ENCODE measurements at places on chromosomes 7 and 10.

- no peak for DNase-seq
Measured at GRCh38 chr10:122669842-122670241, 29.8 kb downstream of the C10orf120 start.

GRCh38 chr7:135186841-135187253 is 16.3 kb upstream of the CYREN start:
- no peak for DNase-seq

DNA sequence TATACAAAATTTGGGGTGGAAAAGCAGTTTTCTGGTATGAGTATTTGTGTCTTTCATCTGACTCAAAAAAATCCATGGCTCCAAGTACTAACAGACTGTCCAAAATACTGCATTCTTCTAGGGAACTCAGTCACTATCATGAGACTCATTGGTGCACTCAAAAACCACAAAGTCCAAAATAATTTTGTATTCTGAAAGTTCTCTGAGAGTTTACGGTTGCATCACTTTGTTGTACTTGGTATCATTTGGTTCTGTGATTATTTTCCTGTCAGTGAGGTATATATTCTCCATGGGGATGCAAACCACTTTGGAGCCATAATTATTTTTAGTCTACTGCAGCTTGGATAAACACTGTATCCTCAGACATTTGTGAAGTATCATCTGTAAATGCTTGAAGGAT is 28.0 kb upstream of the CABCOCO1 start:
- DNase-seq: no peak

DNA sequence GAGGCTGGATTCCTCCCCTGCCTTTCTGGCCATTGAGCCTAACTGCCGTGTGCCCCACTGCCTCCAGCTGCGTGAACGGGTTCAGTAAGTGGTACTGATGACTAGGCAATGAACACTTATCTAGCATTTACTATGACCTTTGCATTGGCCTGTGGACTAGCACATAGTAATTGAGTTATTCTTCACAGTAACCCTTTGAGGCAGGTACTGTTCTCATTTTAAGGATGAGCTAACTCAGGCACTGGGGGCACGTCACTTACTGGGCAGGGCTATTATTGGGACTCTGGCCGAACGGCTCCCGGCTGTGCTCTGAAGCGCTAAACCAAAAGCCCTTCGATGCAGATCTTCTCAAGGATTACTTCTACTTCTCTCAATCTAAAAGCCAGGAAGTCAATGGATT is 38.3 kb downstream of the WIPF3 start:
- no peak for DNase-seq

GRCh38 chr7:80087771-80088170 is 46.9 kb upstream of the GNAI1 start:
- no peak for DNase-seq

DNA sequence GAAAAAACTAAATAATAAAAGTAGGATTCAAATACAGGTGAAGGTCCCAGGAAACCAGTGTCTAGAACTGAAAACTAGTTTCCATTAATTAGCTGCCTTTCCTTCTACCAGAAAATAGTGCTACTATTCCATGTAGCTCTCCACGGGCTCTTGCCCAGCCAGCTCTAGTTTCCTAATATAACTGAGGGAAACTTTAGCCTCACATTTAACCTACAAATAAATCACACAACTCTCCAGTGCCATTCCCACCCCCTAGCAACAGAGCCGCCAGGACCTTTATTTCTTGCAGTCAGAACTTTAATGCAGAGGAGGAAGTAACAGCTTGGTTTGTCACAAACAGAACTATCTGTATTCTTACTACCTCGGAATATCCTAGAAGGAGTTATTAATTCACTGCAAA is 10.3 kb downstream of the TOMM7 start:
- no peak for DNase-seq

DNA sequence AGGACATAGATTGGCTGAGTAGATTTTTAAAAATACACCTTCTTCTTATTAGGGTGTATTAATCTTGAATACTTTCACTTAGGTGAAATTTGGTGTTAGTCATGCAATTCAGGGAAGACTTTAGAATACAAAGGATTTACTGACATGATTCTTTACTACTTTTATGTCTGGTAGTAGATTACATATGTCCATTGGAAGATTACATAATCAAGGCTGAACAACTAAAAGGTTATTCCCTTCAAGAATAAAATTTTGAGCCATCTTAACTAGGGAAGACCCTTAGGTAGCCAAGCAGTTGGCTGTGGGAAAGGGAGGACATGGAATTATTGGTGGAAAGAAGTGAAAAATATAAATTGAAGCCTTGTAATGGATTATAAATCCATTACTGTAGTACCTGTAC is 165.0 kb downstream of the ITGB1 start:
- no peak for DNase-seq

- DNase-seq: no peak
Measured at GRCh38 chr7:37984750-37985390, 64.4 kb downstream of the EPDR1 start.

DNA sequence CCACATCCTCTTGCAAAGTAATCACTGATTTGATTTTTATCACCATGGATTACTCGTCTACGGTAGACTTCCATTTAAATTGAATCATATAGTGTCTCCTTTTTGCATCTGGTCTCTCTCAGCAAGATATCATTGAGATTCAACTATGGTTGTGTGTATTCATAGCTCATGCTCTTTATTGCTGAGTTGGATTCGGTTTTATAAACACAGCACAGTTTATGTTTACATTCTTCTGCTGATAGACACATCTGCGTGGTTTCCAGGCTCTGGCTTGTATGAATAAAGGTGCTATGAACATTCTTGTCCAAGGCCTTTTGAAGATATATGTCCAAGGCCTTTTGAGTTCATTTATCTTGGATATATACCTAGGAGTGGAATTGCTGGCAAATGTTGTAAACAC is 356.5 kb upstream of the CELF2 start:
- DNase-seq: no peak

GRCh38 chr7:95493247-95493646 is 7.5 kb downstream of the ASB4 start:
- DNase-seq: no peak

DNA sequence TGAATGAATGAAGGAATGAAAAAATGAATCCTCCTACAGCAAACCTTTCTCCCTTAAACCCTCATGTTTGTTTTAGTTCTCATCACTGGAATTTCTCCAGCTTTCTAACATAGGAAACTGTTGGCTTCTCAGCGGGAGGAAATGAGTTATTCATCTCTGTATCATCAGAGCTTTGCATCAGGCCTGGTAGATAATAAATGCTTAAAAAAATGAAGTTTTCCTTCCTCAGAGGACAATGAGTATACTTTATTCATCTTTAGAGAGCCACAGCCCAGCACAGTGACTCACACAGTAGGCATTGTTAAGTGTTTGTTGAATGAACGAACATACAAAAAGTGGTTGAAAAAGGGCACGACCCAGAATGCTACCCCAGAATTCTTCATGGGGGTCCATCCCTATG is 62.6 kb downstream of the COL13A1 start:
- no peak for DNase-seq

GRCh38 chr10:57815949-57816348 is 451.7 kb downstream of the IPMK start:
- DNase-seq: no peak

GRCh38 chr10:83037653-83038052 is 1101.7 kb upstream of the GHITM start:
- no peak for DNase-seq

- no peak for DNase-seq
Measured at GRCh38 chr10:56728349-56728748, 367.3 kb upstream of the ZWINT start.

DNA sequence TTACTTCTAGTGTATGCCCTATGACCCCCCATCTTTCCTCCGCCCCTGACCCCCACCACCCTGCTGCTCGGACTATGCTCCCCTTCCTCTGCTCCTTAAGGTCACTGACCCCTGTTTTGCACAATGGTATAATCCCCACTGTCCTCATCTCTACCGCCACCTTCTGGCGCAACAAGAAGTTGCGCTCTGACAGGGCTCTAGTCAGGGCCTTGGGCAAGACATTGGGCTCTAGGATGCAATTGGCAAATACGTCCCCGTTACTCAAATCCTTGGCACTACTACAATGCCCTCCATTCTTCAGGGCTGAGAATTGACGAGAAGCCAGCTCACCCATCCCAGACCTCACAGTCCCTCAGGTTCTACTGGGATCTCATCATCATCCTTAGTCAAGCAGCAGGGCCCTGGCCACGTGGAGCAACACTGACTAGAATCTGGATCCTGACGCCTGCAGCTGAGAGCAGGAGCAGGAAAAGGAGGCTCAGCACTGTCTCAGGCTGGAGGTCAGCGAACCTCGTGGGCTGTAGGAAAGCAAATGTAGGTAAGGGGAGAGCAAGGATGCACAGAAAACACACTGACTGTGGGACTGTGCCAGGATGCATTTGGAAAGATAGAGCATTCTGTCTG is 10.6 kb downstream of the LRIT2 start:
- DNase-seq: no peak

DNA sequence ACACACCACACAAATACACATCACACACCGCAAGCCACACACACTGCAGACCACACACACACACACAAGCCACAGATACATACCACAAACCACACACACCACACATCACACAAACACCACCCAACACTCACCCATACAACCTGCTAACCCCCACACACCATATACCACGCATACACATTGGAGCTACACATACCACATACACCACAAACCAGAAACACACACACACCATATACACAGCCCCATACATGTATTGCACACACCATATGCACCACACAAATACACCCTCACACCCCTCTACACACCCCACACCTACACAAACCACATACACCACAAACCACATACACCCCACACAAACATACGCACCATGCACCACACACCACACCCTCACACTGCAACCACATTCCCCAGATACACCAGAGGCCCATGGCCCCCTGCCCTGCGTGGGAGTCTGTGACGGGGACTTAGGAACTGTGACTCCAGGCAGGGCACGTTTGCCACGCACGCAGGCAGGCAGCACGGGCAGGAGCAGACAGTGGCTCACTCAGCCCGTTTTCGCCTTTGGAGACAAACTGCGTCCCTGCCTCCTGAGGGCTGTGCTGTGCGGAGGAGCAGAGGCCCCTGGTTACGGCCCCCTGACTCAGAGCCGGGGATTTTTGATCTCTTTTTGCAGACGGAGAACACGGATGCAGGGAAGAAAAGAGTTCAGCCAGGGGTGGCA is 52.6 kb downstream of the TMEM209 start:
- no peak for DNase-seq

DNA sequence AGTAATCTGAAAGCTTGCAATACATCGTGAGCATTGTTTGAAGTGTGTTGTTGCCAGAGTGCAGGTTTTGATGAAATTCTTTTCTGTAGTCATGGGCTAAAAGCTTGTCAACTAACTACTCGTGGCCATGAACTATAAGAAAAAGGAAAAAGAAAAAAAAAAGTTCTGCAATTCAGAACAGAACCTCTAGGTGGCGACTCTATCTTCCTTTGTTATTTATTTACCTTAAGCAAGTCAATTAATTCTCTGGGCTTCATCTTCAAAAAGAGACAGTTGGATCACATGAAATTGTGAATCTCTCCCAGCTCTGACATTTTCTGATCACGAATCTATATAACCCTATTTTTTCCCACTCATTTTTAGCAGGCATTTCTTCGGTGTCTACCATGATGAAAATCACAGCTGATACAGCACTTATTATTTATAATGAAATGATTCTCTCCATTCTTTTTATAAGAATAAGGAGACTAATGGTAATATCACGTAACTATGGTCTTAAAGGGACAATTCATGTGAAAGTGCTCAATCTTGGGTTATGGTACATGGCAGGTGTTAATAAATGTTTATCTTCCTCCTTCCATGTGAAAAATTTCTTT is 18.8 kb downstream of the TMEM196 start:
- DNase-seq: peak; percentile 20

- DNase-seq: no peak
Measured at GRCh38 chr10:86087716-86088115, 278.9 kb downstream of the GRID1 start.

DNA sequence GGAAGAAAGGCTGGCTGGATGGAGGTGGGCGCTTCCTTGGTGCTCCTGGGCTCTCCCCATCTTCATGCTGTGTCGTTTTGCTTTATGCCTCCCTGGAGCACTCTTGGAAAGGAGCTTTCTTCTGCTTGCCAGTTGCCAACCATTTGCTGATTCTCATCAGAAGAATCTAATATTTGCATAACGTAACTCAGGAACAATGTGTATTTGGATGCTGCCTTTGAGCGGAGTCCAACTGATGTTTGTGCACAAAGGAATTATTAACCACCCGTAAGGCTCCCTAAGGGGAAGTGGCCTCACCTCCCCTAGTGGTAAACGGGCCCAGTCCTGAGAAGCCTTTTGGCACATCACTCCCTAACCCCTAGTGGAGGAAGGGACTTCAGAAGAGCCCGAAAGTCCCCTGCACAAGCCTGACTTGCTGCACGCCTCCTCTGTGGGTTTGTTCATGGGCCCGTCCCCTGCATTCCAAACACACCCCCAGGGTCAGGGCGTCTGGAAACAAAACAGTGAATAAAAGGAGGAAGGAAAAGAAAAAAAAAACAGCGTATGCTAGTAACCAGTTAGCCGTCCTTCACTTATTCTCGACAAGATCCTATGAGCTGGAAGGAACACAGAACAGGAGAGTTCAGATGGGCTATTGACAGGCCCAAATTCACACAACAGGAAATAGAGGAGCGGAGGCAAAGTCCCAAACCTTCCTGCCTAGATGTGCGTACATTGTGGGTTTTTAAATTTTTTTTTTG is 602.2 kb downstream of the LRMDA start:
- DNase-seq: no peak

- no peak for DNase-seq
Measured at GRCh38 chr7:70356085-70356786, 758.0 kb downstream of the AUTS2 start.

DNA sequence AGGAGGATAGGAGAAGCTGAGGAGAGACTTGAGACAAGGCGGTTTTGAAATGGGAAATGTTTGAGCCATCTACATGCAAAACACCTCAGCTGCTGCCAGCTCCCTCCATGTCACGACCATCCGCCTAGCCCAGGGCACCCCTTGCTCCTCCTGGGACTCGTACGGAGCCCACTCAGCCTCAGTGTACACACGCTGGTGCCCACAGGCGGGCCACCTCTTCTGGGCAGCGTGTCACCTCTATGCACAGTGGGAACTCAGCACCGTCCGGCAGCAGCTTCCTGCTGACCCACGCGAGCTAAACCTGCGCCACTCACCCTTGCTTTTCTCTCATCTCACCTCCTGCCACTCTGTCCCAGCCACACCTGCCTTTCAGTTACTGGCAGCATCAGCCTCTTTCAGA is 108.3 kb downstream of the GALNT11 start:
- no peak for DNase-seq
